Activated CD4-positive, CD25-positive, alpha-beta regulatory T cell (primary cell): ENCODE measurements at places on chromosomes 2 and 18.

- DNase-seq: no peak
Observed at GRCh38 chr18:71116535-71116934, 827.7 kb downstream of the SOCS6 start.

DNA sequence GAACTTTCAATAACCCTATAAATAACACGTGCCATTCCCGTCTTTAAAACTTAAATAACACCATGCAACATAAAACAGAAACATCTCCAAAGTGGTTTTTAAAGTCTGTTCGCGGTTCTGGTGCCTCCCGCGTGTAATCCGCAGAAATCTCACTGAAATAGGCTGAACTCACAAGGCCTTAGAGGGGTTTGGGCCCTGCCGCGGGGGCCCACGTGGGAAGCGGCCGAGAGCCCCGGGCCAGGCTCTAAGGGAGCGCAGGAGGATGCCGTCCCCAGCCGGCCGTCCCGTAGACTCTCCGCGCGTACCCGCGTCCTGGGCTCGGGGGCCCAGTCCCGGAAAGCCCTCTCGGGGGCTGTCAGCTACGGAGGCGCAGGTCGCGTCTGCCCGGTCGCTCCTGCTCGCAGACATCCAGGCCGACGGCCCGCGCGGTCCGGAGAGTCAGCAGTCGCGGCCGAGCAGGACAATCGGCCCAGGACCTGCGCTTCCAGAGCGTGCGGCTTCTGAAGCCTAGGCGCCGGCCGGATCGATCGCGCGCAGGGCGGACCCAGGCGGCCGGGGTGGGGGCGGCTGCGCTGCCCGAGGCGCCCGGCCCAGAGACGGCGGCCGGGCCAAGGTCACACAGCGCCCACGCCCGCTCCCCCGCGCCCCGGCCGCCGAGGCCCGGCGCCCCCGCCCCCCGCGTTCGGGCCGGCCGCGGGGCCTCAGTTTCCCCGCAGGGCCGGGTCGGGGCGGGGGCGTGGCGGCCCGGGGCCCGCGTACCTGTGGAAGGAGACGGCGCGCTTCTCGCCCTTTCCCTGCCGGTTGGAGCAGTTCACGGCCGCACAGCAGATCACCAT, 558 bp downstream of the THAP4 start:
- no peak for DNase-seq

- no peak for DNase-seq
Observed at GRCh38 chr2:229422063-229422462, 151.0 kb upstream of the PID1 start.

- DNase-seq: no peak
Observed at GRCh38 chr2:233423552-233423860, 69.2 kb downstream of the DGKD start.
